NCI-H2081 (cell line): ENCODE measurements at places on chromosomes 13 and 19.

- no peak for DNase-seq
Measured at GRCh38 chr13:46688306-46688705, 108.7 kb downstream of the ESD start.

DNA sequence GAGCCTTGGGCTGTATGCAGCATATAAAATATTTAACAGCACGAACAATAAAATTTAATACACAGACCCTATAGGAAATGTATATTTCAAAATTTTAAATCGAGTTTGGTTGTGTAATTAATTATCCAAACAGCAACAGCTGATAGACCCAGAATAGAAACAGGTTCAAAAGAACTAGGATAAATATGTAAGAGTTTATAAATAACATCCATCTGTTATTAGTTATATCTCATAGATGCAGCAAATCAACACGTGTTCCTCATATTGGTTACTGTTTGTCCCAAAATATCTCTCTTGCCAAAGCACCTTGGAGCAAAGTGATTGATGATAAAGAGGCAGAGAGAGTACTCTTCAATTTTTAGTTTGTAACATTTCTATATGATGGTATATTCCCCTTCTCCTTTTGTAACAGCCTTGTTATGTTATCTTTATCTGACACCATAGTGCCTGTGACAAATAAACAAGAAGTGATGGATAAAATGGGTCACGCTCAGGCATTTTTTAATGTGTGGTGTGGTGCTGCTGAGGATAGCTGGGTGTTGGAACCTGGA lies 260.6 kb upstream of the NBEA start:
- no peak for DNase-seq

DNA sequence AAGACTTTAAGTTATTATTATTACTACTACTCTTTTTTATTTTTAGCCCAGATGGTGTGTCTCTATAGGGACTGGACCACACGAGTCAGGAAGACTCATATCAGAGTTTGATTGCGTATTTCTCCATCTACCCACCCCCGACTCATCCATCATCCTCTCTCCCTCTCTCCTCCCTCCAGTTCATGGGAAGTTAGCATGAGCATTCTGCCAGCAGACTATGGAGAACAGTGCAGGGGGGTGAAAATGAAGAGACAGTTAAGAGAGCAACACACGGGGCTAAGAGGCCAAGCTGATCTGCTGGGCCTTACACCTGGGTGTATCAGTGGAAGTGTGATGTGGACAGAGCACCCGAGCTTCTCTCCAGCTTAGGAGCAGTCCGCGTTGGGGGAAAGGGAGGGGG lies 95.0 kb downstream of the UQCRFS1 start:
- DNase-seq: no peak

GRCh38 chr13:106343836-106344235 lies 191.6 kb downstream of the EFNB2 start:
- DNase-seq: no peak

DNA sequence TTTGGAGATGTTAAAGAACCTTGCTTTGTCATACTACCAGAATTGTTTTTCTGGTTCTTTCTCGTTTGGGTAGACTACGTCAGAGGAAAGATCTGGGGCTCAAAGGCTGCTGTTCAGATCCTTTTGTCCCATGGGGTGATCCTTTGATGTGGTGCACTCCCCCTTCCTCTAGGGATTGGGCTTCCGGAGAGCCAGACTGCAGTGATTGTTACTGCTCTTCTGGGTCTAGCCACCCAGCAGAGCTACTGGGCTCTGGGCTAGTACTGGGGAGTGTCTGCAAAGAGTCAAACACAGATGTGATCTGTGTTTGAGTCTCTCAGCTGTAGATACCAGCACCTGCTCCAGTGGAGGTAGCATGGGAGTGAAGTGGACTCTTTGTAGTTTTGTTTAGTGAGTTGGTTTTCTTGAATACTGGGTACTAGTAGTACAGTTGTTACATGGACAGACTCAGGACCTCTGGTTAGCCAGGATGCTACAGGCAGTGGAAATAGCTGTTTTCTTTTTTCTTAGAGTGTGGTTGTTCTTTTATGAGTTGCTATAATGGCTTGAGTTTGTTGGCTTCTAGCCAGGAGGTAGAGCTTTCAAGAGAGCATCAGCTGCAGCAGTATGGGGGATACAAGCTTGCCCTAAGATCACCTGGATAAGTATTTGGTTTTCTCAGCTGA lies 34.4 kb downstream of the DNAJC15 start:
- no peak for DNase-seq

GRCh38 chr19:5534787-5535586 lies 32.8 kb downstream of the TINCR start:
- DNase-seq: no peak

DNA sequence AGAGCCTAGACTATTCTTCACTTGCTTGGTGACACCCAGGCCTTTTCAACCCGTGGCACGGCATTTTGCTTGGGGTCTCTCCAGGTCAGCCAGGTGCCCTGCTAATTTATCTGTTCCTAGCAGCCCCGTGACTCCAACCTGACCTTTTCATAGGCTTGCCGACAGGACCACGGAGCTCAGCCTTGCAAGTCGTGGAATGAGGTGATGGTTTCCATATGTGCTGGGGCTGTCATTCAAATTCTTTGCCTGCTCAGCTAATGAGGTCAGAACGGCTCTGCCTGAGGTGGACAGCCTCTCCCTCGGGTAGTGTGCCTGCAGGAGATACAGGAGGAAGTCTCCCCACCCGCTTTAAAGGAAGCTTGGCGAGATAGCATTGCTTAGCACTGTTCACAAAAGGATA lies 61.0 kb downstream of the SHISA2 start:
- no peak for DNase-seq

DNA sequence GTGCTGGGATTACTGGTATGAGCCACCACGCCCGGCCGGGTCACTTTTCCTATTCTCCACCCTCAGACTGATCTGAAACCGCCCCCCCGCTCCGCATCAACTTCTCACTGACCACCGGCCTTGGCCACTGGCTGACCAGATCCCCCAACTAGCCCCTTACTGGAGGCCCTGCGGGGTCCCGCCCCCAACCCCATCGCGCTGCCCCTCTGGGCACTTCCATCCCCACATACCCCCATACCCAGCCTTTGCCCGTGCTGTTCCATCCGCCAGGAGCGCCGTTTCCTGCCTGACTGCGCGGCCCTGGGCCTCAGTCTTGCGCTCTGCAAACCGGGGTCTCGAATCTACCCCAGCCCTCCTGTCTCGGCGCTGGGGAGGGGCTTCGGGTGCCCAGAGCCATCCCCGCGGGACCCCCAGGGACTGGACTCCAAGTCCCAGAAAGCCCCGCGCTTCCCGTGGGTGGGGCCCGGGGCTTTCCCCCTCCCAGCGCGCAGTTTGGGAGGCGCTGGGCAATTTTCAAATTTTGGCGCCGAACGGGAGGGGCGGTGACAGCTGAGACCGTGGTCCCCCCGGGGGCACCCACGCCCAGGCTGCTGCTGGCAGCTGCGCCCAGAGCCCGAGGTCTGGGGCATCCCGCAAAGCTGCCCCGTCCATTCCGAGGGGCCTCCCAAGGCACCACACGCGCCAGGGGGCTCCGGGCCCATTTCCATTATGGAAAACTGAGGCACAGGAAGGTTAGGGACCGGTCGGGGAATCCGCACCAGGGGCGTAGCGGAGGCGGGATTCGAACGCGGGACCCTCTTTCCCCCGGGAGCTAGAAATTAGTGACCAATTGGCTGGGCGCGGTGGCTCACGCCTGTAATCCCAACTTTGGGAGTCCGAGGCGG lies 5.2 kb upstream of the LMNB2 start:
- DNase-seq: peak; percentile 40

DNA sequence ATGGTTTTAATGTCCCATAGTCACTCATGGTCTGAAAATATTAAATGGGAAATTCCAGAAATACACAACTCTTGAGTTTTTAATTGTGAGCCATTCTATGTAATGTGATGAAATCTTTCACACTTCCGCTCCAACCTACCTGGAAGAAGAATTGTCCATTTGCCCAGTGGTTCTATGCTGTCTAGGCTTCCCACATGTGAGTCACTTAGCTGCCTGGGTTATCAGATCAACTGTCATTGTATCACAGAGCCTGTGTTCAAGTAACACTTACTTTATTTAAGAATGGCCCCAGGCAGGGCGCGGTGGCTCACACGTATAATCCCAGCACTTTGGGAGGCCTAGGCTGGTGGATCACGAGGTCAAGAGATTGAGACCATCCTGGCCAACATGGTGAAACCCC lies 1450.5 kb downstream of the EFNB2 start:
- no peak for DNase-seq

GRCh38 chr13:94705081-94706030 lies 7.0 kb downstream of the SOX21 start:
- no peak for DNase-seq

- no peak for DNase-seq
Measured at GRCh38 chr13:97205982-97206381, 16.2 kb upstream of the MBNL2 start.

- no peak for DNase-seq
Measured at GRCh38 chr13:104872153-104872552, 1663.3 kb downstream of the EFNB2 start.

- no peak for DNase-seq
Measured at GRCh38 chr13:97944396-97945029, 9.0 kb upstream of the IPO5 start.

- DNase-seq: no peak
Measured at GRCh38 chr19:19406878-19407632, 1.6 kb downstream of the GATAD2A start.

DNA sequence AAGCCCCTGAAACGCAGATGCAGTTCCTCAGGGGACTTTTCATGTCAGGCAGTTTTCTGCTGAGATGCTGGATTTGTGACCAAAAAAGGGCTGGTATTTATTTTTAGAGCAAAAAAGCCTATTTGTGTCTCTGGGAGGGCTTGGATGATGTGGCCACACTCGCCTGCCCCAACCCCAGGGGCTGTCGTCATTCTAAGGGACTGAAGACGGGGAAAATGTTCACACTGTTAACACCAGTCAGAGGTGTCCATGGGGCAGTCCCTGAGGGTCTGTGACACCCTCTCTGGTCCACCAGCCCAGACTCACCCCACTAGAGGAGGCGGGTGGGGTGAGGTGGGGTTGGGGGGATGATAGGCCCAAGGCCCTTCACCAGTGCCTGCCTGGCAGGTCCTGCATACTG lies 15.9 kb upstream of the EPHX3 start:
- DNase-seq: no peak

GRCh38 chr13:50494138-50494537 lies 349.4 kb downstream of the DLEU7 start:
- no peak for DNase-seq

- DNase-seq: no peak
Measured at GRCh38 chr13:91417660-91418325, 19.4 kb downstream of the GPC5 start.

- no peak for DNase-seq
Measured at GRCh38 chr13:24112791-24113190, 47.7 kb upstream of the SPATA13 start.

DNA sequence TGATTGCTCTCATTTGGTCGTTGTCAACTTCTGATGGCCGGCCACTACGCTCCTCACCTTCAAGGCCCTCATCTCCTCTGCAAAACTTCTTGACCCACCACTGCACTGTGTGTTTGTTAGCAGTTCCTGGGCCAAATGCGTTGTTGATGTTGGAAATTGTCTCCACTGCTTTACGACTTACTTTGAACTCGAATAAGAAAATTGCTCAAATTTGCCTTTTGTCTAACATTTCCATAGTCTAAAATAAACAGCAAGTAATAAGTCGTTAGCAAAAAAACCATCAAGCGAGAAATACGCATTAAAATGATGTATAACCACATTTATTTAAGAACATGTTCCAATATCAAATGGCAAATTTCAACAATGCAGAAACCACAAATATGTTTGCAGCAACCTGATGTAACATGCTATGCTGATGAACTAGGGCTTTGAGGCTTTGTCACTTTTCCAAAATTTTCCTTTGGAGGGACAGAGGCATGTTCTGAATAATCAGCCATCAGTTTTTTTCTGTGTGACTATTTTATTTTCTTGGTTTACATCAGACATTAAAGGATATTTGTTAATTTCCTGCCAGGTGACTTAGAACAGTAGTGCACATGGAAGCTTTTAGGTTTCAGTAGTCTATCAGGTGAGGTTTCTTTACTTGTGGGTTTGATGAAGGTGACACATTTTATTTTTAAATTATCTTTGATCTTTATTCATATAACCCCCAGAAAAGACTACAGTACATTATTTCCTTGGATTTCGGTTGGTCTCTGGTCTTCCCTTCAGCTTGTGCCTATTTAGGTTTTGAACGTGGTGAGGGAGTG lies 74.7 kb upstream of the TEX29 start:
- DNase-seq: no peak

DNA sequence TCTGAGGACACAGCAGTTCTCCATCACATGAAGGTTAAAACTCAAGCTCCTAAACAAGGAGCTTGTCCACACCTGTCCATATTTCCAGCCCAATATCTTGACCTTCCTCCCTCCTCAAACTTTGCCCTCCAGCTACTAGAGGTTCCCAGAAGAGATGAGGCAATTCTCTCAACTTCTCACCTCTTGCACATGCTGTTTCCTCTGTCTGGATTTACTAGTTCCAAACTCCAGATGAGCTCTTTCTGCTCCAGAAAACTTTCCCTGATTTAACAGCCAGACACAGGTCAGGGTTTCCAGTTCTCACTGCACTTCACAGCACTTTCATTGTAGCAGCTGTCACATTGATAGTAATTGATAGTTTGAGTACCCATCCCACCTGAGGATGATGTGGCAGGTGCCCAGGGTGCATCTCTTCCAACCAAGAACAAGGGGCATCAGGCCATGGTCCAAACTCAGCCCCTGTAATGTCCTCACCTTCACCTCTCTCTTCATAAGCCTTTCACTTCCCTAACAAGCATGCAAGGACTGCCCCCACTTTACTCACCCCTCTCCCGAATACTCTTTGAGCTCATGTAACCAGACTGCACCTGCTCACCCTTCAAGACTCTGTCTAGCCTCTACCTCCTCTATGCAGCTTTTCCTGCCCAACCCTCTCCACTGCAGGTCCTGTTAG lies 3.0 kb upstream of the WDFY2 start:
- DNase-seq: no peak

DNA sequence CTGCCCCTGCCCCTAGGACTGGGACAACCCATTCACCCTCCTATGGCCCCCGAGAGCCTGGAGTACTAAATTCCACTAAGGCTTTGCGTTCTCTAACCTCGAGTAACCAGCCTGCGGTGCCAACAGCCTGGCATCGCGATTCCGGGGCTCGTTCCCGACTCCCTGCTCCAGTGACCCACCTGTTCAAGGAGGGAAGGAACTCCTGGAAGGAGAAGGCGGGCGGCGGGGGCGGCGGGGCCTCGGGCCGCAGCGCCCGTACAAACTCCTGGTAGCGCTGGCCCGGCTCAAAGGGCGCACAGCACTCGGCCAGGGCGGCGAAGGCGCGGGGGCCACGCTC lies 6.3 kb downstream of the GMIP start:
- no peak for DNase-seq

GRCh38 chr19:49858088-49858985 lies 7.4 kb downstream of the PTOV1 start:
- no peak for DNase-seq

DNA sequence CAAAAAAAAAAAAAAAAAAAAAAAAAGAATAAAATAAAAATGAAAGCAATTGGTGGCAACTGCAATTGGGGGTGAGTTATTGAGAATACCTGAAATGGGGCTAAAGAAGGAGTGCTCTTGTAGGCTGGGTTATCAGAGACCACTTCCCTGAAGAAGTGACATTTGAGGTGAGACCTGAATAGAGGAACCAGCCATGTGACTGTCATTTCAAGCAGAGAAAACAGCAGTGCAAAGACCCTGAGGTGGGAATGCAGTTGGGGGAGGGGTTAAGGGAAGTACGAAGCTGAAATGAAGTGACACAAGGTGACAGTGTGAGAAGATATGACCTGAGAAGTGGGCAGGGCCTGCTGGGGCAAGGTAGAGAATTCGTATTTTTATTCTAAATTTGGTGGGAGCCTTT lies 4.3 kb upstream of the PALM3 start:
- DNase-seq: no peak
